Ascending aorta (tissue), 2 donors: ENCODE measurements at places on chromosomes 16 and 17. TPM values are rescaled to one million over a fixed set of nuclear protein-coding genes. Genes with fewer than 3 reads are reported as not detected.

LRRC75A gene
- 1.2 TPM for total RNA-seq

PRAC2 gene
- total RNA-seq: not detected

ARL17B gene
- not detected for total RNA-seq

SLFN12 gene
- total RNA-seq: 6.8 TPM

BOLA2B gene
- total RNA-seq: 643 TPM

FBXW10 gene
- not detected for total RNA-seq

NDUFAB1 gene
- 71.4 TPM for total RNA-seq

FAM234A gene
- total RNA-seq: 67.7 TPM

MAP2K6 gene
- total RNA-seq: 6.7 TPM

NDRG4 gene
- 150 TPM for total RNA-seq

HASPIN gene
- 2.7 TPM for total RNA-seq

PIK3R5 gene
- 42.0 TPM for total RNA-seq

ITGAD gene
- not detected for total RNA-seq

SOX15 gene
- total RNA-seq: not detected

GPR179 gene
- not detected for total RNA-seq
